NCI-H2029 (cell line): ENCODE measurements at places on chromosomes 4 and X.

GRCh38 chr4:43709443-43709842 lies 739.2 kb downstream of the KCTD8 start:
- DNase-seq = no peak

GRCh38 chr4:110085131-110085530 lies 113.3 kb downstream of the ELOVL6 start:
- DNase-seq = peak; percentile 77

- no peak for DNase-seq
Observed at GRCh38 chr4:150045410-150045809, 32.8 kb upstream of the DCLK2 start.

- no peak for DNase-seq
Observed at GRCh38 chrX:694800-695199, 64.2 kb downstream of the SHOX start.

GRCh38 chr4:7430965-7431695 lies 3.6 kb downstream of the PSAPL1 start:
- no peak for DNase-seq

DNA sequence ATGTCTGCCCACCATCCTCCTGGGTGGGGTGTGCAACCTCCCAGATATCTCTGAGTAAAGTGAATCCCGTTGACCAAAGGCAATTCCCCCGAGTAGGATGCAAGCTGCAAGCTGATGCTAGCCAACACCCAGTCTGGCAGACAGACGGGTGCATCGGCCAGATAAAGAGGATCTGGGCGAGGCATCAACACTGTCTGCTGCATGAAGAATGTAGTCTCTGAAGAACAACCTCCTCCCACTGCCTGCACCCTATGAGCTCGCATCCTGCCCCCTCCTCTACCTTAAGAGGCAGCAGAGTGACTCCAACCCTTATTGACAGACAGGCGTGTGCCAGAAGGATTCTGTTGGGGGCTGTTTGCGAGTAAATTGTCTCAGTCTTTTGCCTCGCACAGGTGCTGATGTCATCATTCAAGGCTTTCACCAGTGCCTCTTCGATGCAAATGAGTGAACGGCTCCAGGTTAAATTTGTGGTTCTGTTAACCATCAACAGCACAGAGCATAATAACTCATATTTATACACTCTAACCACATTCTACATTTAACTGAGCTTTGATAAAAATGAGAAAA lies 546.9 kb downstream of the BCOR start:
- DNase-seq = no peak

DNA sequence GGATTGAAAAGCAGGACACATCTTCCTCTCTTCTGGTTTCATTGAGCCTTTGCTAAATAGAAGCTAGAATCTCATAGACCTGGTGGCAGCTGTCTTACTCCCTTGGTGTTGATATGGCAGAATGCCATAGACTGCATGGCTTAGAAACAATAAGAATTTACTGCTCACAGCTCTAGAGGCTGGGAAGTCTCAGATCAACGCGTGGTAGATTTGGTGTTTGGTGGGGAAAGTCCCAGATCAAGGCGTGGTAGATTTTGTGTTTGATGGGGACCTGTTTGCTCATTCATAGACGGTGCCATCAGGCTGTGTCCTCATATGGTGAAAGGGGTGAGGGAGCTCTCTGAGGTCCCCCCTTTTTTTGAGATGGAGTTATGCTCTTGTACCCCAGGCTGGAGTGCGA lies 57.6 kb upstream of the PPP2R3B start:
- no peak for DNase-seq

DNA sequence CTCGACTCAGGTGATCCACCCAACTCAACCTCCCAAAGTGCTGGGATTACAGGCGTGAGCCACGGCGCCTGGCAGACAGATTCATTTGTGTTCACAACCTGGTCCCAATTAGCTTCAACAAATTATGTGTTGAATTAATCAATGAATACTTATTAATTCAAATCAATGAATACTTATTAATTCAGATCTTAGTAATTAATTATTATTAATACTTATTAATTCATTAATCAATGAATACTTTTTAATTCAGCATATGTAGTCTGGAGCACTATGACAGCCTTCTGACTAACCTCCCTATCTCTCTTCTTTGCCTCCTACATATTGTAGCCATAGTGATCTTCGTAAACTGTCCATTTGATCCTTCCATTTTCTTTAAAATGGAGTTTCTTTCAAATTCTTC lies 56.7 kb upstream of the RBPJ start:
- DNase-seq = no peak

- DNase-seq = no peak
Observed at GRCh38 chr4:41613386-41613785, 75.4 kb downstream of the LIMCH1 start.

DNA sequence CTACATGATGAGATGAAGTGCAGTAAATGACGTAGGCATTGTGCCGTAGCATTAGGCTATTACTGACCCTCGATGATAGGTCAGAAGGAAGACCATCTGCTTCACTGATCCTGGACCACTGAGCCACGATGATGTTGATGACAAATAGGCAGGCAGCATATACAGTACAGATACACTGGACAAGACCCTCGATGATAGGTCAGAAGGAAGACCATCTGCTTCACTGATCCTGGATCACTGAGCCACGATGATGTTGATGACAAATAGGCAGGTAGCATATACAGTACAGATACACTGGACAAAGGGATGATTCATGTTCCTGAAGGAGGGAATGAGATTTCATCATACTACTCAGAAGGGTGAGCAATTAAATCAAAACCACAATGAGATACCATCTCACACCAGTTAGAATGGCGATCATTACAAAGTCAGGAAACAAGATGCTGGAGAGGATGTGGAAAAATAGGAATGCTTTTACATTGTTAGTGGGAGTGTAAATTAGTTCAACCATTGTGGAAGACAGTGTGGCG lies 50.9 kb downstream of the BEND4 start:
- no peak for DNase-seq

GRCh38 chrX:16822723-16823122 lies 36.5 kb downstream of the TXLNG start:
- no peak for DNase-seq

- no peak for DNase-seq
Observed at GRCh38 chr4:25755911-25756310, 100.3 kb downstream of the SLC34A2 start.

DNA sequence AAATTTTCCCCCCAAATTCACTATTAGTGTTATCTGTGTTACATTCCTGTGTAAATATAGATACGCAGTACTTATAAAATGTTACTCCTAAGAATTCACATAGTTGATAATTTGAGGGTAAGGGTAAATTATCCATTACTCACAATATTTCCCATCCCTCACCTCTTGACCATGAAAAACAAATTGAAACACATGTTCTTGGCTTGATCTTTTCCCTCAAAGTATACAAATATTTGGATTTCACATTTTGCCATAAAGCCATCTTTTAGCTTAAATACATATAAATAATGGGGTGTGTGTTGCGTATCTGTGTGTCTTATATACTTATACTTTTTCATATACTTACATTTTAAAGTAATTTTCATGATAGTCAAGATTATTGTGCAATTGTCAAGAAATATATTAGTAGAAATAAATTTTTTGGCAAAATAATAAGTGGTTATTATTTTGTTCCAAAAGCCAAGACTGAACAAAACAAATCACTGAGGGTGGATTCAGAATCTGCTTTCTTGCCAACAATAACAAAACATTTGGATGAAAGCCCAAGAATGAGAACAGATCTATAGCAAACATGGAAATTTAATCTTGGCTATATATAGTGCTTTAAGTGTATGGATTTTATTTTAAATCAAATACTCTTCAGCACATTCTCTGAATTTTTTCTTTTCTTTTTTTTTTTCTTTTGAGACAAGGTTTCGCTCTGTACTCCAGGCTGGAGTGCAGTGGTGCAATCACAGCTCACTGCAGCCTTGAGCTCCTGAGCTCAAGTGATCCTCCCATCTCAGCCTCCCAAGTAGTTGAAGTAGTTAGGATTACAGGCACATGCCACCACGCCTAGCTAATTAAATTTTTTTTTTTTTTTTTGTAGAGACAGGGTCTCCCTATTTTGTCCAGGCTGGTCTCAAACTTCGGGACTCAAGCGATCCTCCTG lies 48.5 kb upstream of the PRSS48 start:
- no peak for DNase-seq

DNA sequence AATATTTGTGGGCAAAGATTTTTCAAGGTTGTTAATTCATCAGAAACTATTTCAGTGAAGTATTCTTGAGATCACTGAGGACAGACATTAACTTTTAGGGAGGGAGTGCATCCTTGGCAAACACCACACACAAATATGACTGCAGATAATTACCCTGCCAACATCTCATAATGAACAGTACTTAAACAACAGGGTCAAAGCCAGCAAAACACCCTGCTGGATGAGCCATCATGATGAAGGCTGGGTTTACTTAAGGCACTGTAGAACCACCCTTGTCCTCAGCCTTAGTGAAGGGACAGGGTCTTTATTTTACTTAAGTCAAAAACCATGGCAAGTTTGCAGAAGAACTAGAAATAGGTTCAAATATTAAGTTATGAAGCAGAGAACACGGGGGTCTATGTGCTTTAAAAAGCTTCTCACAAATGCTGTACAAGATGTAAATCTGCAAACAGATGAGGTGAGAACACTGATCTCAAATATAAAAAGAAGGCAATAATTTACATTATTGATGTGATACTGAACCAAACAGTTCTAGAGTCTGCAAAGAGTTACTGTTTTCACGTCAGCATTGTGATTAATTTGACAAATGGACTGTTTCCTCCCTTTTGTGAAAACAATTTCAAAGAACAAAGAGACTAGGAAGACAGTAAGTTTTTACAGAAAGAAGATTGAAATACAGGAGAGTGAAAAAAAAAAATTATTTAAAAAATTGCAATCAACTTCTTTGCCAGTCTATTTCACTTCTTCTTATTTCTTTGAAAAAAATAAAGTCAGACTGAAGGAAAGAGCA lies 28.2 kb downstream of the TAPT1 start:
- peak; percentile 12 for DNase-seq

- DNase-seq = no peak
Observed at GRCh38 chr4:48130100-48130499, 4.0 kb downstream of the TXK start.

GRCh38 chr4:184442314-184442635 lies 32.1 kb downstream of the IRF2 start:
- DNase-seq = no peak

DNA sequence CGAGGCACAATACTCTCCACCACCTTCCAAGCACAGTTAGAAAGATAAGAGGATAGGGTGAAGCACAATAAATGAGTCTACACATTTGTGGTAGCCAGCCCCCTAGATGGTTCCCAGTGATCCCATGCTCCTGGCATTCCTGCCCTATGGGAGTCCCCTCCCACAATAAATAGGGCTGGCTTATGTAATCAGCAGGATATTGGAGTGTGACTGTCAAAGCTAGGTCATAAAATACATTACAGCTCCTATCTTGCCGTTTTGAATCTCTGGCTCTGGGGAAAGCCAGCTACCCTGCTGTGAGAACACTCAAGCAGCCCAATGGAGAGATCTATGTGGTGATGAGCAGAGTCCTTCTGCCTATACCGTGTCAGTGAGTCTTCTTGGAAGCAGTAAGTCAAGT lies 198.7 kb upstream of the NOCT start:
- no peak for DNase-seq

- no peak for DNase-seq
Observed at GRCh38 chrX:121106484-121107235, 59.2 kb downstream of the GLUD2 start.

DNA sequence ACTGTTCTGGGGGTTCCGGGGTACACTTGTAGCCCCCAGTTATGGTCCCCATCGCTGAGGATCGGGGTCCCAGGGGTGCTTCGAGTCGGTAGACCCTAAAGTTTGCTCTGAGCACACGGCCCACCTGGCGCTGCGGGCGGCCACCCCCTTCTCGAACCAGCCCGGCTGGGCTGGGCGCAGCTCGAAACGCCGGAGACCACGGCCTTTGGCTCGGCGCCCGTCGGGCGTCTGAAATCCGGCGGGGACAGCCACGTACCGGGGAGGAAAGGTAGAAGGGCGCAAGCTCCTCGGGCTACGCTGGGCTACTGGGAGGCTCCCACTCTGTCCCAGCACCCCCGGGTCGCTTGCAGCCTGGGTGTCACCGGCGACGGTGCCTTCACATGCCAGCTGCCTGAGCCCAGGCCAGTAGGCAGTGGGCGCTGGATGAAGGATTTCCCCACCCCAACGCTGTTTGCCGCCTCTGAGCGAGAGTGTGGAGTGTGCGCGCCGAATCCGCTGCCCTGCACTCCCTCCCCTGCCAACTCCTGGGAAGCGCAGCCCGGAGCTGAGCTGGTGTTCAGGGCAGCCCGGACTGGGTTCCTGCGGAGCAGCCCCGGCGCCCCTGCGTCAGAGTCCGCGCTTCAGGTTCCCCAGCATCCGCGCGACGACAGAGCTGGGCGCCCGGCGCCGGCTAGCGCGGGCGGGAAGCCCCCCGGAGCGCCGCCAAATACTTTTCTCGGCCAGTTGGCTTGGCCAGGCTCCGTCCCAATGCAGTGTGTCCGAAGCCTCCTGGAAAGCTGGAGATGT lies 637 bp downstream of the MAMLD1 start:
- no peak for DNase-seq

GRCh38 chr4:52260514-52261210 lies 209.6 kb downstream of the SPATA18 start:
- no peak for DNase-seq

DNA sequence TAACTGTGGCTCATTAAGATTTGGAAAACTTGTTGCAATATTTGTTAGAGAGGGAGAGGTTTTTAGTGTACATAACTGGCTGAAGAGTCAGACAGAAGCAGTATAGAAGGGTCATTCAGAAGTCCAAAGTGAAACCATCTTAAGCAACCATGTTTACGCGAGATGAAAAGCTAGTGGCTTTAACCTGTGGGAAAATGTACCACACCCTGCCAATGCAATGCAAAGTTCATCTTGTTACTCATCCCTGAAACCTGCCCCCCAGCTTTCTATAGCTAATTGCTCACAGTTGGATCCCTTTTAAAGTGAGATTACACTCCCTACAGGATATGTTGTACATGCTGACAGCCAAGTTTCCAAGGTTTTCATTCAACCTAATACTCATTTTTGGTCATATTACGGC lies 96.7 kb upstream of the RAPGEF2 start:
- DNase-seq = no peak

DNA sequence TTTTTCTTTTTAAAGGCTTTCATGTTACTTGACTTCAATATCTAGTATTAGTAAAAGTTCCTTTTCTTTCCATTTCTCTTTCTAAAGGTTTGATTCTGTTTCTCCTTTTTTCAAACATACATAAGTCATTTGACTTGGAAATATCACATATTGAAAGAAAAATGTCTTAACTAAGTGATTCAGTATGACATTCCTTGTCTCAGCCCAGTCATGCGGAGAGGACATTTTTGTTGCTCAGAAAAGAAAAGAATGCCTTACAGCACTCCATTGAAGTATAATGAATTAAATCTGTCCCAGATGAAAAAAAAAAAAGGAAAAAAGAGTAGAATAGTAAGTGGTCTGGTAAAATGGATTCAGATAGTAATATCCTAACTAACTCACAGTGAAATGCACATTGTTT lies 466.1 kb downstream of the ADGRL3 start:
- no peak for DNase-seq

DNA sequence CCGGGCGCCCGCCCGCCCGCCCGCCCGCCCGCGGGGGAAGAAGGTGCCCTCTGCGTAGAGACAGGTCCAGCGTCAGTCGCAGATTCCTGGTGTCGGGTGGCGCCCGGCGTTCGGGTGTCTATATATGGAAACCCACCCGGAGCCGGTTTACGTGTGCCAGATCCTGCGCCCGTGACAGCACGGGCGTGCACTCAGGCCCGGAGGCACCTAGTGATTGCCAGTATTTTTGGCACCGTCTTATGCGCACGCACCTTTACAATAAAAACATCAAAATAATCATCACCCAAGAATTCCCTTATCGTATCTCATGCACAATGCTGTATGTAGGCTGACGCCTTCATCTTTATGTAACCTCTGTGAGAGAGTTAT lies 519 bp downstream of the SLC25A4 start:
- peak; percentile 59 for DNase-seq

- peak; percentile 7 for DNase-seq
Observed at GRCh38 chr4:153684182-153684970, at the start of gene TLR2. Gene TLR2, plus strand, starts transcription at chr4:153684280. Its CDS starts 18,628 bp downstream, at chr4:153702908.
